Bladder microvascular endothelial cell (primary cell): ENCODE measurements at places on chromosomes 13 and 19. TPM values are rescaled to one million over a fixed set of nuclear protein-coding genes. Genes with fewer than 3 reads are reported as not detected.

CPB2 gene
- not detected in 2 replicates for total RNA-seq

NAPSA gene
- 0.19 TPM in 1 of 2 replicates, not detected in the other for total RNA-seq

ZSCAN5B gene
- total RNA-seq, result not detected in 2 replicates

ZNF253 gene
- total RNA-seq, result 2.3 and 4.3 TPM in 2 replicates

PGLYRP1 gene
- not detected in 2 replicates for total RNA-seq

NXNL1 gene
- total RNA-seq, result not detected in 2 replicates

CCDC8 gene
- 0.19 and 0.32 TPM in 2 replicates for total RNA-seq

TLE6 gene
- 0.97 and 3.0 TPM in 2 replicates for total RNA-seq

GPR183 gene
- total RNA-seq, result under 0.01 and 0.19 TPM in 2 replicates

FGF22 gene
- under 0.01 TPM in 1 of 2 replicates, not detected in the other for total RNA-seq

AXL gene
- 24.8 and 28.4 TPM in 2 replicates for total RNA-seq
